ENCODE measurements at places on chromosomes 2 and 18.

GRCh38 chr2:128784626-128785306 lies 466.1 kb upstream of the HS6ST1 start:
- DNase-seq: no peak

DNA sequence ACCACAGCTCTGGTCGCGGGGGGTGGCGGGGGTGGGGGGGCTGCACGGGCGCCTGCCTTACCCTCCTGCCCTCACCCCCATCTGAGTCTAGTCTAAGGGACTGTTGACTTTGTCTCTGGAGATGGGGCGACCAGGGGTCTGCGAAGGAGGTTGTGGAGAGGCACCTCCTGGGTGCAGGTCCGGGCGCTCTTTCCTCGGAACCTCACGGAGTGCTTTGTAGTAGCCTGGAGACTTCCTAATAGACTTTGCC lies 141.3 kb downstream of the MEIS1 start:
- no peak for DNase-seq

DNA sequence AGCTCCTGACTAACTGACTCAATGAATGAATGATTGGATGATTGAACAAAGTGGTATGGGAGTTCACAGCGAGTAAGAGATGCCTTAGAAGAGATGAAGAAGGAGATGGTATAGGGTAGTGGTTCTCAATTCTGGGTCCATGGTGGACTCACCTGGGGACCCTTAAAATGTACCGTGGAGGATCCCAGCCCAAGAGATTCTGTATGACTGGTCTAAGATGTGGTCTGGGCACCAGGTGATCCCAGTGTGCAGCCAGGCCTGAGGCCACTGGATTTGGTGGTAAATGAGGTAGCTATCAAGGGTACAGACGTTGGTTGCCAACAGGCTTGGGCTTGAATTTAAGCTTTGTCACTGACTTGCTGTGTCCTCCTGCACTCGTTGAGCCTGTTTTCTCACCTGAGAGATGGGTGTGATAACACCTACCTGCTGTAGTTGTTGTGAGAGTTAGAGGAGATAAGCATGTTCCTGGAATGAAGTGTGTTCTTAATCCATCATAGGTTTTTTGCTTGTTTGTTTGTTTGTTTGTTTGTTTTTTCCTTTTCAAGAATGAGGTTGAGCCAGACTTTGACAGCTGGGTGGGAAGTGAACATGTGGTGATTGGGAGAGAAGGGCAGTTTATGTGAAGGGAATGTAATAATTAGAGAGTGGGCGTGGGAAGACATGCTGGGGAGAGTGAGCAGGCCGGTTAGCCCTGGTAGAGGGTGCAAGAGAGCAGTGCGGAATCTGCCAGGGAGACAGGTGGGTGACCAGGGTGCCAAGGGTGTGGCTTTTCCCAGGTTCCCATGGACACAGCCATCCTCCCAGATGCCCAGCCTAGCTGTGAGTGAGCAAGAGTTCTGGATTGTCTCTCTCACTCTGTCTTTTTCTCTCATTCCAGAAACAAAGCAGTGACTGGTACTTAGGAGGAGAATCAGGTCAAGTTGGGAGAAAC lies 31.4 kb upstream of the IL1B start:
- DNase-seq: no peak

- DNase-seq: no peak
Measured at GRCh38 chr2:104432401-104432800, 421.5 kb upstream of the POU3F3 start.

- no peak for DNase-seq
Measured at GRCh38 chr2:223032187-223033142, 19.5 kb upstream of the KCNE4 start.

Data from stimulated activated CD4-positive, alpha-beta T cell treated with anti-CD3 and anti-CD28 coated beads, Interleukin-15, amount 100 ng/mL, for 48 hours (primary cell).